ENCODE measurements at places on chromosomes 7 and 10.

- no peak for DNase-seq
Observed at GRCh38 chr10:18217577-18217976, 77.4 kb downstream of the CACNB2 start.

- DNase-seq = peak; percentile 18
Observed at GRCh38 chr10:124289851-124290795, 128.6 kb downstream of the OAT start.

DNA sequence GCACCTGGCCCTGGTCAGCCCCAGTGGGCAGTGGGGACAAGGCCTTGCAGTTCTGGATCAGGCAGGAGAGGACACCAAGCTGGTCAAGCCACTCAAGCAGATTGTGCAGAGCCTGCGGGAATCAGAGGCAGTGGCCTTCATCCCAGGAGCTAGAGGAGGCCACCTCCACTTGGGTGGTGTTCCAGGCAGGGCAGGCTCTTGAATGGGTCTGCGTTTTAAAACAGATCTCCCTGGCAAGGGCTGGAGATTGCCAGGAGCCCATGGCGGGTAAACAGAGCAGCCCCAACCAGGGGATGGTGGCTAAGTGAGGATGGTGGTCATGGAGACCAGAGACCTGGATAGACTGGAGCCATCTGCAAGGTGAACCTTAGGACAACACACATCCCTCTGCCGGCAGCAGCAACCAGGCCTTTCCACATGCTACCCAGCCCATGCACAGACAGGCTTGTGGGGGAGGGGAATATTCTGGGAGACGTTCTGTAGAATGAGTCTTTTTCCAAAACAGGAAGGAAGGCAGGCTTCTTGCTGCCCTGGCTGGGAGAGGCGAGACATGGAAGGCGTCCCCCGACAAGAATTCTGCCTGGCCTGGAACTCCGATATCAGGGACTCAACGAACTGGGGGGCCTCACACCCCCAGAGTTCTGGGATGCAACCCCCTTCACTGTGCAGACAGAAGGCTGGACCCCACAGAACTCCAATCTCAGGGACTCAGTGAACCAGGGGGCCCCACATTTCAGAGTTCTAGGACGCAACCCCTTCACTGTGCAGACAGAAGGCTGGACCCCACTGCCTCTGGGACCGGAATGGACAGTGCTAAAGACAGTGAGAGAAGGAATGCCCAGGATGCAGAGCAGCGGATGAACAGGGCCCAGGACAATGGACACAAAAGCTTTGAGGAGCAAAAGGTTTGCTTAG lies 264.8 kb downstream of the PTPRN2 start:
- DNase-seq = no peak

DNA sequence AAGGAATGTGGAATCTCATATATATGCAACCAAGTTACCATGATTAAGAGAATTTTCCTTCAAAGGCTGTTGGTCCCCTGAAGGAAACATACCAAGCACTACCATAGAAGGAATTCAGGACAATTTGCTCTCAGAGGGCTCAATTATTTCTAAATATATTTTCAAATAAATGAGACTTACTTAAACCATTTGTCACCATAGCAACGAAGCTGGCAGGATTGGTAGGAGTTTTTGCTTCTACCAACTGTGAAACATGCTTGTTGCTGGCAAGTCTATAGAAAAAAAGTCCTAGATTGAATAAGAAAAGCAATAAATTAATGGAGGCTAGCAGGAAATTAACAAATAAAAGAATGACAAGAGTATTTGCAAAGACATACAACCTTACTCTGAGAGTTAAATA lies 156.9 kb upstream of the NPSR1 start:
- DNase-seq = no peak

DNA sequence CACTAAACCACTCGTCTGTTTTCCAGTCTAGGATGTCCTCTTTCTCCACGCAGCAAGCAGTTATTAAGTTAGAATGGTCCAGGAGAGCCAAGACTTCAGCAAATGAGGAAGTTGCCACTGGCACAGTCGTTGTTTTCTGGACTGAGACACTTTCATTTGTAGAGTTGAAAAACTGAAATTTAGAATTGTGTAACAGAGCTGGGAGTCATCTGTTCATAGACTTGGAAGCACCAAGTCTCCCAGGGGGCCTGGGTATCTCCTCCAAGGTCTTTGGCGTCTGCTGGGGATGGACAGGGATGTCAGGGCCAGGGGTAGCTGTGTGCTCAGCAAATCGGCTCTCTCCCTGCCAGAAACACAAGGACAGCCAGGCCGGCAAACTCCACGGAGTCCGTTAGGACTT lies 208.4 kb downstream of the FANK1 start:
- peak; percentile 81 for DNase-seq

- DNase-seq = peak; percentile 86
Observed at GRCh38 chr10:11141571-11142091, 124.0 kb downstream of the CELF2 start.

GRCh38 chr10:43574001-43574892 lies at the start of gene ZNF239:
Gene ZNF239, minus strand, starts transcription at chr10:43574616. Its CDS starts 16,537 bp downstream, at chr10:43558079.
- DNase-seq = peak; percentile 70

- DNase-seq = no peak
Observed at GRCh38 chr7:147569116-147569913, 1021.3 kb upstream of the C7orf33 start.

DNA sequence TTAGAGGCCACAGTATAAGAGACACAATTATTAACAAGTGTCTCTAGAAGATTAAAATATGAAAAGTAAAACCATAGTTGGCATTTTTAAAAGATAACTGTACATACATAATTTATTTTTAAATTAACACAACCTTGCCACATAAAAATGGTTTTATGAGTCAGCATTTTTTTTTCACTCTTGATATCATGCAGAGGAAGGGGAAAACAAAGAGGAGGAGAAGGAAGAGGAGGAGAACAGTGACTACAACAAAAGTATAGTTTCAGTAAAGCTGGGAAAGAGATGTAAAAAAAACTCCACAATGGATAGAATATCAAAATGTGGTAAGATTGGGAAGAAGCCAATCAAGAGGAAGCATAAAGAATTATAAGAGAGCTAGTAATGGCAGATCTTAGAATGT lies 34.0 kb downstream of the CH25H start:
- DNase-seq = peak; percentile 5

All from common myeloid progenitor, CD34-positive (primary cell).